ENCODE measurements at places on chromosomes 4 and X. TPM values are rescaled to one million over a fixed set of nuclear protein-coding genes. Genes with fewer than 3 reads are reported as not detected.

Gene RAB33A
- not detected for total RNA-seq

Gene TSPAN6
- total RNA-seq: 25.0 TPM

Gene RGN
- total RNA-seq: not detected

Gene TENM3
- 0.54 TPM for total RNA-seq

Gene RNF150
- total RNA-seq: 0.07 TPM

Gene SPOCK3
- 1.7 TPM for total RNA-seq

Gene DCX
- not detected for total RNA-seq

Gene FLNA
- 546 TPM for total RNA-seq

Gene NXF2B
- total RNA-seq: not detected

Gene GPRASP1
- 1.1 TPM for total RNA-seq

Gene RPL9
- total RNA-seq: 1,657 TPM

All from HCT116 (cell line).